ENCODE measurements at places on chromosomes 3 and 15. TPM values are rescaled to one million over a fixed set of nuclear protein-coding genes. Genes with fewer than 3 reads are reported as not detected.

The MNS1 gene
- 9.0 TPM for total RNA-seq

The GRM2 gene
- 0.58 TPM for total RNA-seq

The SLC2A2 gene
- total RNA-seq: 1.9 TPM

The HIGD1A gene
- total RNA-seq: 100 TPM

The ZMYND10 gene
- 13.4 TPM for total RNA-seq

The SERPINI1 gene
- total RNA-seq: 27.2 TPM

The CHRNA5 gene
- total RNA-seq: 11.5 TPM

- no peak overlapping the region for H3K4me3 ChIP-seq
- H3K4me1 ChIP-seq: peaks cover 16% of the 10 kb centered on the region
- no peak overlapping the region for H3K27ac ChIP-seq
- H3K36me3 ChIP-seq: peaks cover 4% of the 10 kb centered on the region
Measured at GRCh38 chr3:93992207-93992606, 12.3 kb downstream of the ARL13B start.

DNA sequence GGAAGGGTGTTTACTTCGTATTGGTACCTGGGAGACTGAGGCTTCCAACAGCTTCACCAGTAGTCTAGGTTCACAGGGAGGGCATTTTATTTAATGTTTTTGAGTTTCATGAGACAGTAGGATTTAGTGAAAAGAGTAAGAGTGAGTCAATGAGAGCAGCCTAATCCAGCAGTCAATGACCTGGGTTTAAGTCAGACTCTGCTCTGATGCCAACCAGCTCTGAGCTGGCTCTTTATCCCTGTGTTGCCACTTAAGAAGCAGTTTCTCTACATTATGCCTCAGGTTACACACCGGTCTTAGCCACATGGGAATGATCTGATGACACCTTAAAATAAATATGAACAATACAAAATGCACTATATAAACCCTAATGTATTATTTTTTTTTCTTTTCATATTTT lies 59.4 kb upstream of the KCNMB2 start:
- peaks cover 6% of the 10 kb centered on the region for H3K4me1 ChIP-seq
- H3K4me3 ChIP-seq: no peak overlapping the region
- H3K27ac ChIP-seq: no peak overlapping the region
- no peaks in the 10 kb centered on the region for H3K27me3 ChIP-seq
- no peaks in the 10 kb centered on the region for H3K36me3 ChIP-seq
- DNase-seq: no peak

DNA sequence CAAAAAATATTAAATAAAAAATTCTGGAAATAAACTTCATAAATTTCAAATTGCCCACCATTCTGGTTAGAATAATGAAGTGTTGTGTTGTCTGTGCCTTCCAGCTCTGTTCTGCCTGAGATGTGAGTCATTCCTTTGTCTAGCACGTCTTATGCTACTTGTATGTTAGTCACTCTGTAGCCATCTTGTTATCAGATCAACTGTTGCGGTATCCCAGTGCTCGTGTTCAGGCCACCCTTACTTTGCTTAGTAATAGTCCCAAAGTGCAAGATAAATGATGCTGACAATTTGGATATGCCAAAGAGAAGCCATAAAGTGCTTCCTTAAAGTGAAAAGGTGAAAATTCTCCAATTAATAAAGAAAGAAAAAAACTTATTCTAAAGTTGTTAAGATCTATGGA lies 527.5 kb downstream of the NAALADL2 start:
- H3K36me3 ChIP-seq: no peaks in the 10 kb centered on the region
- H3K27ac ChIP-seq: no peak overlapping the region
- no peak for DNase-seq
- no peak overlapping the region for H3K4me3 ChIP-seq
- H3K27me3 ChIP-seq: no peaks in the 10 kb centered on the region
- H3K4me1 ChIP-seq: peaks cover 8% of the 10 kb centered on the region

DNA sequence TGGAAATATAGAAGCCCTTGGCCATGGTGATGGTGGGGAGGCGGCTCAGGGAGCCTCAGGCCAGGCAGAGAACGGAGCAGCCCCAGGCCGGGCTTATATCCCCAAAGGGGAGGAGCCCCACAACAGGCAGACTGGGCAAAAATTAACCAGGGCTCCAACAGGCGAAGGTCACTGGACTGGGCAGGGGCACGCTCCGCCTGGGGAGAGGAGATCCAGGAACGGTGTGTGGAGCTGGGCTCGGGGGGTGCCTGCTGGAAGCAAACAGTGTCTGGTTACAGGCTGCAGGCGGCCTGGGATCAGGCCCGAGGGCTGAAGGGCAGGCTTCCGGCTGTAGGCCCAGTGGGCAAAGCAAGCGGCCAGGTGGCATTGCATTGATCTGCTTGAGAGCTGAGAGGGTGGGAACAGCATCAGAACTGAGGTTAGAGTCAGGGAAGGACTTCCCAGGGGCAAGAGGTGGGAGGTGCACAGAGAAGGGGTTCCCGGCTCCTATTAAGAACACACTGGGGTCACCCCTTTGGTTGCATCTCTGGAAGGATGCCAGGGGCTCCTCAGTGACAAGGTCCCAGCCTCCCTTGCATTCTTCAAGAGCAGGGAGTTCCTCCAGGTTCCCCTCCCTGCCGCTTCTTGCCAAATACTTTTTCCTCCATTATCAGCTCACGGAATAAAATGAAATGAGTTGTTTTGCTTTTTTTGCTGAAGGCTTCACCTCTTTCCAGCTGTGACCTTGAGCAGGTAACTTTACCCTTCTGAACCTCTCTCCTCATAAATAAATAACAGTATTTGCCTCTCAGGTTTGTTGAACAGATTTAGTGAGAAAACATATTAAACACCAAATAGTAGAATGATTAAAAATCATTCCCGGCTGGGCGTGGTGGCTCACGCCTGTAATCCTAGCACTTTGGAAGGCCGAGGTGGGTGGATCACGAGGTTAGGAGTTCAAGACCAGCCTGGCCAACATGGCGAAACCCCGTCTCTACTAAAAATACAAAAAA lies 7.8 kb downstream of the ANPEP start:
- peaks cover 5% of the 10 kb centered on the region for H3K4me1 ChIP-seq
- H3K4me3 ChIP-seq: no peak overlapping the region
- H3K27me3 ChIP-seq: peaks cover 2% of the 10 kb centered on the region

DNA sequence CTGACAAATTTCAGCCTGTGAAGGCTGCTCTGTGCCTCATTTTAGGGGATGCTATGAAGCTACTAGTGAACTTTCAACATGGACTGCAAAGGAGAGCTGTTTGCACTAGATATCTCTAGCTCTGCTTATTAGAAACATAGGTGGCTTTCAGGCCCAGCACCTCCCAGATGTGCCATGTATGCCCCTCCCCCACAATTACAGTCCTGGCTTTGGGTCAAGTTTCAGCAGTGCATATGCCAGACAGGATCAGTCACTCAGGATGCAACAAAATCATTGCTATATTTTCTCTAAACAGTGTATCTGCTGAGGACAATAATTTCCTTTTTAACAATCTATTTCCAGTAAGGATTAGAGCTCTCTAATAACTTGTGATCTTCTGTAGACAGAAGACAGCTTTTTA lies 178.8 kb upstream of the STAC start:
- no peak overlapping the region for H3K4me3 ChIP-seq
- no peaks in the 10 kb centered on the region for H3K36me3 ChIP-seq
- H3K27me3 ChIP-seq: peaks cover 12% of the 10 kb centered on the region
- H3K27ac ChIP-seq: no peak overlapping the region
- DNase-seq: no peak

DNA sequence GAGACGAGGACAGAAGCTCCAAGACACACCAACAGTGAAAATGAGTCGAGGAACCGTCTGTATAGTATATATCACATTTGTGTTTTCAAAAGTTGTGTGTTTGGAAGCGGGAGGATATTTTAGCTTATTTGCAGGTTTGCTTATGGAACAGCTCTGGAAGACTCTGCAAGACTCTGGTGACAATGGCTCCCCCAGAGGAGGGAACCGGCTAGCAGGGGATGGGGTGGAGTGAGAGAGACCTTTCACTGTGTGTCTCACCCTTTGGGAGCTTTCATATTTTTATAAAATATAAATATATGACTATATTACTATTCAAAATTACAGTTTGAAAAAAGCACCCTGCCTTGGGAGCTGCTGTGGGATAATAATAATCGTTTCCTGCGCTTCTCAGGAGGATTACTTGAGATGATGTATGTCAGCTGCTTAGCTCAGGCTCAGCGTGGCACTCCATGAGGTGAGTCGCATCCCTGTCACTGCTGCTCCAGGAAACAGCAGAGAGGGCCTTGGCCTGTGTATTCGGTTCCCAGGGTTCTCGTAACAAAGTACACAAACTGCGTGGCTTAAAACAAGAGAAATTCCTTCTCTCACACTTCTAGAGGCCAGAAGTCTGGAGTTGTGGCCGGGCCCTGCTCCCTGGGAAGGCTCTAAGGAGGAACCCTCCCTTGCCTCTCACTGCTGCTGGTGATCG lies 183.9 kb downstream of the FAM43A start:
- H3K27me3 ChIP-seq: peaks cover 4% of the 10 kb centered on the region
- no peak for DNase-seq
- no peak overlapping the region for H3K27ac ChIP-seq
- H3K36me3 ChIP-seq: no peaks in the 10 kb centered on the region
- H3K4me1 ChIP-seq: peaks cover 26% of the 10 kb centered on the region
- no peak overlapping the region for H3K4me3 ChIP-seq

DNA sequence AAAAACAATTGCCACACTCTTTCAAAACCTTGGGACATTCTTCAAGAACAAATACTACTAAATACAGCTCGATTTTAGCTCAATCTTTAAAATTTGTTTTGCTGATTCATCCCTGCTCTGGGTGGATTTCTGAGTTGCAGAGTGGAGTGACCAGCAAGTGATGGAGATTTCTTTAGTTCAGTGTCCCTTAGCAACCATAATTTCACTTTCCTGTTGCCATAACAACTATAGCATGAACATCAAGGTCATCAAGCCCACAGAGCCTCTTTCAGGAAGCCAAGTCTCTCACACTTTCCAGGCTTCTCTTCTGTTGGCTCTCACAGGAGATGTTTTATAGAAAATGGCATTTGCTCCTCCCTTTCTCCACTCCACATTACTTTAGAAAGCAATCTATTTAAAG lies 597.2 kb upstream of the ADAMTS9 start:
- H3K4me3 ChIP-seq: no peak overlapping the region
- no peak for DNase-seq
- peaks cover 18% of the 10 kb centered on the region for H3K27me3 ChIP-seq
- H3K27ac ChIP-seq: no peak overlapping the region
- H3K36me3 ChIP-seq: no peaks in the 10 kb centered on the region

GRCh38 chr15:81511138-81511537 lies 137.1 kb upstream of the TMC3 start:
- H3K4me3 ChIP-seq: no peak overlapping the region
- H3K36me3 ChIP-seq: no peaks in the 10 kb centered on the region
- H3K27me3 ChIP-seq: peaks cover 10% of the 10 kb centered on the region
- no peak for DNase-seq
- no peaks in the 10 kb centered on the region for H3K4me1 ChIP-seq

DNA sequence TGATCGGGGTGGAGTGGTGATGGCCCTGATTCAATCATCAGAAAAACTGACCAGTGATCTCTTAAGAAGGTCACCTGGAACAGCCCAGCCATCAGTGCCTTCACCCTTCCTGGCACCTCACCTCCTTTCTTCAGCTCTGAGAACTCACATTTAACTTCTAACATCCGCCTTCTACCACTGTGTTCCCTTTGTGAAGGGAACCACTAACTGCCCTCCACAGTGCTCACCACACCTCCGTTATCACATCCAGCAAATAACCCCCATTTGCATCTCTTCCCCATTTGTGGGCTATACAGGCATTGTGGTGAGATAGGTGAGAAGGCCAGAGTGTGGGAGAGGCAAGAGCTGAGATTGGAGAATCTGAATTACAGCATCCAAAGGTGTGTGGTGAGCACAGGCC lies 107.4 kb downstream of the PLCL2 start:
- DNase-seq: no peak
- H3K4me3 ChIP-seq: no peak overlapping the region
- peaks cover 7% of the 10 kb centered on the region for H3K4me1 ChIP-seq
- H3K36me3 ChIP-seq: no peaks in the 10 kb centered on the region

DNA sequence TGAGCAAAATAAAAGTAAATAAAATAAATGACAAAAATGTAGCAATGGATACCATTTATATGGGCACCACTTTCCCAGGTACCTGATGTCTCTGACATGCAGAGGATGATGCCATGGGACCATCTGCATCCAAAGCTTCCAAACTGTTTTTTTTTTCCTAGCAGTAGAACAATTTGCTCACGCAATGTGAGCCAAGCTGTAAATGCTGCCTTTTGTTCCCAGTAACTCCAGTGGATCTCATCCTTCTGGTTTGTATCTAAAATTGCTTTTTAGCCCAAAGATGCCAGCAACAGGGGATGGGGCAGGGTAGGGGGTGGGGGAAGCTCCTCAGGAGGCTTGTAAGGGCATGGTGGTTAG lies 32.7 kb downstream of the SLC12A8 start:
- H3K27ac ChIP-seq: no peak overlapping the region
- DNase-seq: no peak
- no peaks in the 10 kb centered on the region for H3K27me3 ChIP-seq
- H3K36me3 ChIP-seq: no peaks in the 10 kb centered on the region

- no peak for DNase-seq
- peaks cover 9% of the 10 kb centered on the region for H3K4me1 ChIP-seq
- no peaks in the 10 kb centered on the region for H3K36me3 ChIP-seq
- no peak overlapping the region for H3K4me3 ChIP-seq
- no peak overlapping the region for H3K27ac ChIP-seq
- no peaks in the 10 kb centered on the region for H3K27me3 ChIP-seq
Measured at GRCh38 chr3:50551054-50551659, 16.4 kb downstream of the C3orf18 start.

DNA sequence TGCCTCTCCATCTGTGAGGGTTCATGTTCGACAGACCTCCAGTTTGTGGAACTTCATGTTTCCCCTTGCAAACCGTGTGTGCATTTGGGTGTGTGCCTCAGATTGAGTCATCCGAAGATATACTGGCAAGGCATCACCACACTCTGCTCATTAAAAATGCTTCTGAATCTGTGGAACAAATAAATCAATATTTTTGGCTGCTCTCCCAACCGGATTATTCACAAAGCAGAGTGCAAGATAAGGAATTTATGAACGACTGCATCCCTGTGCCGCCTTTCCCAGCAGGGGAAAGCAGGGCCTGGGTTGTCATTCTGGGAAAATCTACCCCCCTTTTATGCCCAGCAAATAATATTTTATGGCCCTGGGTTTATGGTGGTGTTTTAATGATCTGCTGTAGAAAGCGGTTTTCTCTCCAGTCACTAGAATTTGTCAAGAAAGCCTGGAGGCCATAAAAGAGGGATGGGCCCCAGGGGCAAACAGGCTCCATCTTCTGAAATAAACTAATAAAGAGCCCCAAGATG lies 4.2 kb upstream of the WNT5A start:
- DNase-seq: no peak
- H3K4me3 ChIP-seq: peak overlapping the region; percentile 49
- peaks cover 12% of the 10 kb centered on the region for H3K4me1 ChIP-seq
- no peak overlapping the region for H3K27ac ChIP-seq
- H3K36me3 ChIP-seq: peaks cover 4% of the 10 kb centered on the region

DNA sequence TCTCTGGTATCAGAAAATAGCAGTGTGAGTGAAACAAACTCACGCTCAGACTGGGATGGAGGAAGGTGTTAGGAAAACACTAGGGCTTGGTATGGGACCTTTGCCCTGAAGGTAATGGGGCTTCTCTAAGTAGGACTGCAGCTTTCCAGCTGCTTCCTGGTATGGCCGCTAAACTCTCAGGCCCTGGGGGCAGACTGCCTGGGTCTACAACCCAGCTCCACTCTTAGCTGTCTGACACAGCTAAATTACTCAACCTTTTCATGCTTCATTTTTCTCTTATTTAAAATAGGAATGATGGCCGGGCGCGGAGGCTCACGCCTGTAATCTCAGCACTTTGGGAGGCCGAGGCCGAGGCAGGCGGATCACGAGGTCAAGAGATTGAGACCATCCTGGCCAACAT lies 5.2 kb upstream of the YEATS2 start:
- no peak for DNase-seq
- H3K27ac ChIP-seq: peak overlapping the region; percentile 65
- H3K4me3 ChIP-seq: no peak overlapping the region
- no peaks in the 10 kb centered on the region for H3K36me3 ChIP-seq

- peaks cover 7% of the 10 kb centered on the region for H3K4me1 ChIP-seq
- H3K27ac ChIP-seq: no peak overlapping the region
- no peak for DNase-seq
Measured at GRCh38 chr3:153289334-153289808, 127.3 kb downstream of the RAP2B start.

Measured in type B pancreatic cell (in vitro differentiated cells).